Kidney (tissue), 22 donors: ENCODE measurements at places on chromosomes 6 and 20. TPM values are rescaled to one million over a fixed set of nuclear protein-coding genes. Genes with fewer than 3 reads are reported as not detected.

DNA sequence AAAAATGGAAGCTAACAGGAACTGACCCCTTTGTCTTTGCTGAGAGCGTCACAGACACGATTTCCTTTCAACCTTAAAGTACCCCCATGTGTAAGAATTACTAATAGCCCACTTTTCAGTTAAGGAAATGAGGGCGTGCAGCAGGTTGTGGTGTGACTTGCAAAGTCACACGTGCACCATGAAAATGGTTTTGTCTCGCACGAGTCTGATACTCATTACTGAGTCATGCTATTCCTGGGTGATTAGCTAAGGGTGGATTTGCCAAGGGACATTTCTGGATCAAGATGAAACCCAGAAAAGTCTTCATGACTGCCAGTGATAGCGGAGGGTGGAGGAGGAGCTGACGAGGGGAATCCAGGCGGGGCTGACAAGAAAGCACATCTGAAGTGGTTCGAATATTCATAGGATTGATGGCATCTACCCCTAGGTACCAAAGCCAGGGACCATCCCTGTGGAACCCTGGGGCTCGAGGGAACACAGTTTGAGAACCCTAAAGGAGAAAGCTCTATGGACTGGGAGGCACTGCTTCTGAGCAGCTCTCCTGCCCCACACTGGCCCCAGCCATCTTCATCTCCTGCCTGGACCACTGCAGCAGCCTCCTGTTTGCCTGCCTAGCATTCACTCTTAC, 12.1 kb upstream of the NFATC2 start:
- no peak for DNase-seq

GRCh38 chr20:32682508-32682987, 8.8 kb upstream of the C20orf203 start:
- no peak for DNase-seq

DNA sequence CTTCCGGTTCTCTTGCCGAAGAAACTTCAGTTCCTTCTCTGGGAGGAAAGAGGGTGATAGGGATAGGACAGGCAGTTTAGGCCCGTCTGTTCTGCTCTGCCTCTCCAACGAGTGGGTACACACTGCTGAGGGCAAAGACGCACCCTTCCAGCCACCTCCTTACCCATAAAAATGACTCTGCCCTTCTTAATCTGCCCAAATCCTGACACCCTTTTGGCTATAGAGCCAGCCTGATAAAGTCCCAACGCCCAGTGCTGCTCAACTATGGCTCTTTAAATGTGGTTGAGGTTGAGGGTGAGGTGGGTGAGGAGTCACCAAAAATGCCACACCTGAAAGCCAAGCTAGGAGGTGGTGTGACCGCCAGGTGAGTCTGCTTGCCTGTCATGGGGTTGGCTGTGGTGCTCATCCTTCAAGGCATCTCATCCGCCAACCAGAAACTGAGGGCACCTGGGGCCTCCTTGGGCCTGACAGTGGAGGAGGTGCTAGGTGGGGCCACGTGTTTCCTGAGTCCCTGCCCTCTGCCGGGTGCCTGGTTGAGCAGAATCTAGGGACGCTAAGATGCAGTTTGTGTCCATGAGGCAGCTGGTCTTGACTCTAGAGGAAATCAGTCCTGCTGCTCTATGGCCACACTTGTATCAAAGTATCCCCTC, 16.3 kb downstream of the CCDC167 start:
- no peak for DNase-seq

GRCh38 chr6:95142661-95143335, 434.5 kb upstream of the MANEA start:
- DNase-seq = no peak

POM121L2 gene
- total RNA-seq = not detected

EPHA7 gene
- total RNA-seq = 27.0 TPM

RNF39 gene
- total RNA-seq = 1.3 TPM

GMPR gene
- total RNA-seq = 51.4 TPM

FBXO5 gene
- total RNA-seq = 4.5 TPM
